ENCODE measurements at places on chromosomes 5 and 9. TPM values are rescaled to one million over a fixed set of nuclear protein-coding genes. Genes with fewer than 3 reads are reported as not detected.

The CCNG1 gene
- total RNA-seq = 214 TPM

The SLC6A3 gene
- total RNA-seq = 0.19 TPM

The DNAJC21 gene
- total RNA-seq = 46.6 TPM

- H3K4me1 ChIP-seq = peaks cover 13% of the 10 kb centered on the region
- no peak for DNase-seq
- no peak overlapping the region for H3K27ac ChIP-seq
- H3K27me3 ChIP-seq = peaks cover 10% of the 10 kb centered on the region
Measured at GRCh38 chr9:79176014-79176697, 395.6 kb upstream of the TLE4 start.

GRCh38 chr5:13739479-13739878 lies 205.0 kb downstream of the DNAH5 start:
- no peaks in the 10 kb centered on the region for H3K4me1 ChIP-seq
- no peaks in the 10 kb centered on the region for H3K36me3 ChIP-seq
- no peak for DNase-seq
- H3K27me3 ChIP-seq = no peaks in the 10 kb centered on the region
- H3K4me3 ChIP-seq = no peak overlapping the region
